PC-9 (cell line): ENCODE measurements at places on chromosomes 1 and 21.

DNA sequence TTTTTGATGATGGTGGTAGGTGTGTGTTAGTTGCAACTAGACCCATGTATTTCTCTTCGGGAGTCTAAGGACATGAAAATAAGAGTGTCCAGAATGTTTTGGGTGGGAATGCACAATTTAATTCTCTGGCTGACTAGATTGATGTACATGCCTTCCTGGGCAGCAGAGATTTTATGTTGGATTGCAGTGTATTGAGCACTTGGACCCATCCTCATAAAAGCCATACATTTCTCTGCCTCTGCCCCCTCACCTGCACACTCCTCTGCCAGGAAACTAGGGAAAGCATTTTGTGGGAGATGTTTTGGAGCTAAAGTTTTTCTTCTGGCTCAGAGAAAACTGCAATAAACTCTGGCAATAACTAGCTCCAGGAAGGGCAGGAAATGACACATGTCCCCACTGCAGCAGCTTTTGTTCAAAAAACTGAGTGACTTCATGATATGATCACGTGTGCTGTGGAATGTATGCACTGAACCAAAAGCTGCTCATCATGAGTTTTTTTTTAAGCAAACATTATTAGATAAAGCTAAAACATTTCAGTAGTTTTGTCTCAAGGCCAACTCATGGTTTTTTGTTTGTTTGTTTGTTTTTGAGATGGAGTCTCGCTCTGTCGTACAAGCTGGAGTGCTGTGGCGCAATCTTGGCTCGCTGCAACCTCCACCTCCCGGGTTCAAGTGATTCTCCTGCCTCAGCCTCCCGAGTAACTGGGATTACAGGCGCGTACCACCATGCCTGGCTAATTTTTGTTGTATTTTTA is 17.6 kb downstream of the RIT1 start:
- H3K4me1 ChIP-seq, result peaks cover 24% of the 10 kb centered on the region
- peak overlapping the region; percentile 90 for H3K27ac ChIP-seq
- 0 out of 2 replicates have a peak, but pooled peaks cover 1% of the 10 kb centered on the region for H3K36me3 ChIP-seq
- peak; percentile 87 for DNase-seq

DNA sequence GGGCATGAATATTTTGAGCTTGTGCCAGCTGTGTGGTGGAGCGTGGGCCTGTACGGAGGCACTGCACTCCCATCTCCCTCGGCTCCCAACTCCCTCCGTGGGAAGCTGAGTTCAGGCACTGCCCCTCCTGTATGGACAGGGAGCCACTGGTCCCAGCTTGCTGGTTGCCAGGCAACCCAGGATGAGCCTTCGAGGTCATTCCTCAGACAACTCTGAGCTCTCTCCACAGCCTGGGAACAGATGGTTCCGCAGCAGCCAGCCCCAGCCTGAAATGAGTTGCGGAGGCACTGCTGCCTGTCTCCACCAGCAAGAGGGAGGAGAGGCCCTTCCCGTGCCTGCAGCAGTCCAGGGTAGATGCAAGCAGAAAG is 58.4 kb upstream of the TENT5B start:
- no peak for DNase-seq
- H3K27me3 ChIP-seq, result no peaks in the 10 kb centered on the region
- no peaks in the 10 kb centered on the region for H3K36me3 ChIP-seq
- H3K27ac ChIP-seq, result no peak overlapping the region
- no peak overlapping the region for H3K4me3 ChIP-seq

GRCh38 chr1:242452573-242452972 is 71.9 kb downstream of the PLD5 start:
- DNase-seq, result no peak
- H3K36me3 ChIP-seq, result no peaks in the 10 kb centered on the region
- no peak overlapping the region for H3K27ac ChIP-seq
- H3K27me3 ChIP-seq, result peaks cover 68% of the 10 kb centered on the region
- no peak overlapping the region for H3K4me3 ChIP-seq

- no peak overlapping the region for H3K4me3 ChIP-seq
- no peaks in the 10 kb centered on the region for H3K4me1 ChIP-seq
- H3K27me3 ChIP-seq, result no peaks in the 10 kb centered on the region
- no peak overlapping the region for H3K27ac ChIP-seq
- DNase-seq, result peak; percentile 40
Measured at GRCh38 chr1:184222652-184223052, 164.2 kb upstream of the C1orf21 start.

DNA sequence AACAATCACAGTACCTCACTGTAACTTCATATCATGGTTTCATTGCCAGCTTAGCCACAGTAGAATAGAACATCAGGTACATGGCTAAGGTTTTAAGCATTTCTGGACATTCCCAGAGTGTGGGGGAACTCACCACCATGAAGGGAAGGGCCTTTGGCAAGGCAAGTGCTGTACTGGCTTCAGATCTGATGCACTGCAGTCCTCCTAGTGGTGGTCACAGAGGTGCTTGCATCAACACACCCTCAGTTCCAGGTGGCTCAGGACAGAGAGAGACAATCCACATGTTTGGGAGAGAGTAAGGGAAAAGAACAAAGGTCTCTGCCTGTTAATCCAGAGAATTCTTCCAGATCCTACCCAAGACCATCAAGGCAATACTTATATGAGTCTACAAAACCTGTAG is 528.4 kb upstream of the RGS18 start:
- no peak overlapping the region for H3K27ac ChIP-seq
- H3K4me1 ChIP-seq, result peaks cover 22% of the 10 kb centered on the region
- no peaks in the 10 kb centered on the region for H3K27me3 ChIP-seq
- H3K4me3 ChIP-seq, result no peak overlapping the region
- no peak for DNase-seq

- H3K36me3 ChIP-seq, result no peaks in the 10 kb centered on the region
- peak overlapping the region; percentile 20; the same call in 1 of the 2 replicates for H3K27ac ChIP-seq
- no peak for DNase-seq
- H3K4me1 ChIP-seq, result peaks cover 69% of the 10 kb centered on the region
- no peaks in the 10 kb centered on the region for H3K27me3 ChIP-seq
- no peak overlapping the region for H3K4me3 ChIP-seq
Measured at GRCh38 chr1:221963742-221964141, 221.9 kb upstream of the DUSP10 start.

GRCh38 chr1:175147569-175147968 is 45.0 kb downstream of the KIAA0040 start:
- no peaks in the 10 kb centered on the region for H3K36me3 ChIP-seq
- no peak overlapping the region for H3K27ac ChIP-seq
- DNase-seq, result no peak
- peaks cover 8% of the 10 kb centered on the region for H3K4me1 ChIP-seq
